Sigmoid colon (tissue), 7 donors: ENCODE measurements at places on chromosomes 3 and 15. TPM values are rescaled to one million over a fixed set of nuclear protein-coding genes. Genes with fewer than 3 reads are reported as not detected.

The SPTSSB gene
- total RNA-seq: not detected

The GOLGA8G gene
- not detected for total RNA-seq

The MYZAP gene
- 31.4 TPM for total RNA-seq

The SH2D7 gene
- not detected for total RNA-seq

The KNG1 gene
- not detected for total RNA-seq
